ENCODE measurements at places on chromosomes 12 and 14.

GRCh38 chr12:81221681-81222080 lies 143.8 kb downstream of the ACSS3 start:
- DNase-seq = no peak

GRCh38 chr14:75884198-75884611 lies 97.6 kb downstream of the TGFB3 start:
- no peak for DNase-seq

DNA sequence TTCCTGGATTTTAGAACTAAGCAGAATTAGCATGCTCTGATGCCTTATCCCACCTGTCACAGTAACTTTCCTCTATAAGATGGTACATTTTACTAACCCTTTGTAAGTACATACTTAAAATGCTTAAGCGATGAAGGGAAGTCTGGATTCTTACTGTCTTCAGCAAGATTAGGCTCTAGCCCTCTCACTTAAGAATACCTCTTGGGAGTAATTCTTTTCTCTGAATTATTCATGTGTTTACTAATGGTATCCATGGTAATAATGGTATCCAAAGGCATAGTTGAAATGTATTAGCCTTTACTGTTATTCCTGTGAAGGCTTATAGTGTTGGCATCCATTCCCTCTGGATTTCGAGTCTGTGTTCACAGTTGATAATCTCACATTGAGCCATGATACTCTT lies 176.9 kb downstream of the MON2 start:
- DNase-seq = no peak

- DNase-seq = peak; percentile 4
These were observed 15.8 kb upstream of the CPNE8 start for GRCh38 chr12:38921025-38921677.

DNA sequence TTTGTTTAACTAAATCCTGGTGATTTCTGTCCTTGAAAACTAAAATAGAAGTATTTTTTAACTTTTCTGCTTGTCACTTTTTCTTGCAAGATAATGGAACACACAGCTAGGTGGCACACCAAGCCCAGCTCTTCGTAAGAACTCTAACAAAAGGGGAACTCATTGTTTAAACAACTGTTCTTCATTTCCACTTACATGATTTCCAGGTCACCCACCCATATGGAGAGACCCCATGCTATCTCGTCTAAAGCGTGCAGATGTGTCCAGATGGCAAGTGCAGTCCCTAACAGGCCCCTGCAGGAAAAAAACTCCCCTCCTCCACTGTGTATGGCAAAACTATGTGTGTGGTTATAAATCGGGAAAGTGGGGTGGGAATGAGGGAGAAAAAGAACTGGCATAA lies 43.3 kb upstream of the NT5DC3 start:
- peak; percentile 40 for DNase-seq

DNA sequence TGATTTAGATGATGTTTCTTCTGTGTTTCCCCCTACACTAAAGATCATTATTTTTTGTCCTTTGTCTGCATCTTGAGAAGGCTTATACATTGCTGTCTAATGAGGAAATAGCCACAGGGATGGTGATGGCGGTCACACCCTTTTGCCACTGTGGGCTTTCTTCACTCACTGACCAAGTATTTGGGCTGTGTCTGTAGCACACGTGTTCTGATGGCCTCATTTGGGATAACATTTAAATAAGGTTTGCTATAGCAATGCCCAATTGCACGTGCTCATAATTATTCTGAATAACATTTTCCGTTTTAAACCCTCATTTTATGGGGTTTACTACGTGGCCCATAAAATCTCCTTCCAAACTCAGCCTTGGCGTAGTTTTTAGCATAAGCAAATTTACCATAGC lies 230.3 kb upstream of the PRICKLE1 start:
- DNase-seq = no peak

DNA sequence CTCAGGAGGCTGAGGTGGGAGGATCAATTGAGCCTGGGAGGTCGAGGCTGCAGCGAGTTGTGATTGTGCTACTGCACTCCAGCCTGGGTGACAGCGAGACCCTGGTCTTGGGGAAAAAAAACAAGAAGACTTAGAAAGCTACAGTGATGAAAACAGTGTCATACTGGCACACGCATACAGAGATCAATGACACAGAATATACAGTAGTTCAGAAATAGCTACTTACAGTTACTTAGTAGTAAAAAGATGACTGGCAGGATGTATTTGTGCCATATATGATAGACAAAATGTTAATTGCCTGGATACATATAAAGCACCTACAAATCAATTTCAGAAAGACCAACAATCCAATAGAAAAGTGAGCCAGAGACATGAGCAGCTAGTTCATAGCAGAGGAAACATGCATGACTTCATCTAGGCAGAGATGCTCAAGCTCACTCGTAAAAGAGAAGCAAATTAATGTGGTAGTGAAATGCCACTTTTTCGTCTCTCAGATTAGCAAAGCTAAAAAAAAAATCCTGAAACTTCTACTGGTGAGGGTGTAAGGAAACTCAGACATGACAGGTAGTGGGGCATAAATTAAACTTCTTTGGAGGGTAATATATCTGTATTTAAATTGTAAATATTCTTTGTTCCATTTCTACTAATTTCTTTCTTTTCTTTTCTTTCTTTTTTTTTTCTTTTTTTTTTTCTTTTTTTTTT lies 2.5 kb upstream of the ALDH2 start:
- no peak for DNase-seq

DNA sequence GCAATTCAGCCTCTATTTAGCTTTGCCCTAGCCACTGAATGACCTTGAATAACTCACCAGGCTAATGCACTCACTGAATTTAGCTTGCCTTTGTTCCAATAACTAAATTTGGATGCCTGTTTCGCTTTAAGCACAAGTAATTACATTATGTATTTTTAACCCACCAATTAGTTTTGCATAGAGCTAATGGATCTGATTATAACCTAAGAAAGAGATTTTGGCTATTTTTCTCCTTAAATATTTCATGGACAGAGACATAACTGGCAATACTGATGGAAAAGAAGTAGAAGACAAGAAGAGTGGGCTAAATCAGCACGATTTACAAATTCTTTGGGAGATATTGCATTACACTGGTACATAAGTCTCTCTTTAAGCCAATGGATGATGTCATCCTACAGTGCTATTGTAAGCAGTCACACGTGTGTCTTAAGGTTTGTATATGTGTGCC lies 85.7 kb downstream of the AKAP6 start:
- DNase-seq = no peak
